ENCODE measurements at places on chromosomes 4 and X.

- DNase-seq, result no peak
These were observed 16.2 kb downstream of the SH3RF1 start for GRCh38 chr4:169254546-169254983.

GRCh38 chr4:126298271-126298670, 983.5 kb downstream of the FAT4 start:
- no peak for DNase-seq

- DNase-seq, result no peak
These were observed 148.3 kb downstream of the DCTD start for GRCh38 chr4:182768838-182769237.

DNA sequence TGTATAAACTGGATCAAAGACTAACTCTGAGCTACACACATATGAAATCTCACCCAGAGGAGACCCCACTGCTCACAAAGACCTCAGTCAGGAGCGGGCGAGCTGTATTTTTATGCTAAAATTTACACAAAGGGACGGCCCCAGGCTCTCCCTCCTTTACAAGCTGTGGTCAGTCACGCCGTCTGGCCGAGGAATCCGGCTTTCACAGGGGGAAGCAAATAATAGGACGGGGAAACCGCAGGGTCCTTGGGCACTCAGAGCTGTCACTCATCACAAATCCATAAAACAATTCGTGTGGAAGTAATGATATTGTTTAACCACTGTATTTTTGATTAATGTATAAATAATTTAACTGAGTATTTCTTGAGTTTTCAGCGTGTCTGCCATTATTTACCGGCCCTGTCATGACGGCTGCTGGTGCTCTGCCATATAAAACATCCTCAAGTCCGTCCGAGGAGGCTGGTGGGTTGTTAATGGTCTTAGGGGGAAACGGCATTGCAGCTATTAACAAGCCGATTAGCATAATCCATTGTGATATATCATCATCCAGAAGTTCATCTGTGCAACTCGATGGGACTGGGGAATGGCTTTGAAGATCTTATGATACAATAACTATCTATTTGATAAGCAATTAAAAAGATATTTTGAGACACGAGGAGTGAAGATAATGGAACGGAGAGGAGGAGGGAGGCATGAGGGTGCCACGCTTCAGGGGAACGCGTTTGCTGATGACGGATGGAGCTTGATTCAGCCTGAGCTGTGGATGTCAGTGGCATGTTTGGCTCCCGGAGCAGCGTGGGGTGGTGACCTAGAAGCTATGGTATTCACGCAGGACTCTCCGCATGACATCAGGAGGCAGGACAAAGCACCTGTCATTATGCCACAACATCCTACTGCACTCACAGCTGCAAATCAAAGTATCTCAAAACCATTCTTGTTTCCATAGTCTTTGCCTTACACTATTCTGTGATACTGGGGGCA, 150.9 kb downstream of the SHOX start:
- no peak for DNase-seq

- no peak for DNase-seq
These were observed 34.0 kb downstream of the ETDB start for GRCh38 chrX:135086197-135086854.

- DNase-seq, result no peak
These were observed 175.2 kb upstream of the CPEB2 start for GRCh38 chr4:14827111-14827510.

All from T-helper 1 cell (primary cell).